Posterior vena cava (tissue), 2 donors: ENCODE measurements at places on chromosomes 3 and 15.
A peak's percentile ranks its signal among the peaks of the same experiment; 100 is the strongest.

GRCh38 chr15:101148881-101149664 is 102.8 kb downstream of the CHSY1 start:
- DNase-seq = no peak

DNA sequence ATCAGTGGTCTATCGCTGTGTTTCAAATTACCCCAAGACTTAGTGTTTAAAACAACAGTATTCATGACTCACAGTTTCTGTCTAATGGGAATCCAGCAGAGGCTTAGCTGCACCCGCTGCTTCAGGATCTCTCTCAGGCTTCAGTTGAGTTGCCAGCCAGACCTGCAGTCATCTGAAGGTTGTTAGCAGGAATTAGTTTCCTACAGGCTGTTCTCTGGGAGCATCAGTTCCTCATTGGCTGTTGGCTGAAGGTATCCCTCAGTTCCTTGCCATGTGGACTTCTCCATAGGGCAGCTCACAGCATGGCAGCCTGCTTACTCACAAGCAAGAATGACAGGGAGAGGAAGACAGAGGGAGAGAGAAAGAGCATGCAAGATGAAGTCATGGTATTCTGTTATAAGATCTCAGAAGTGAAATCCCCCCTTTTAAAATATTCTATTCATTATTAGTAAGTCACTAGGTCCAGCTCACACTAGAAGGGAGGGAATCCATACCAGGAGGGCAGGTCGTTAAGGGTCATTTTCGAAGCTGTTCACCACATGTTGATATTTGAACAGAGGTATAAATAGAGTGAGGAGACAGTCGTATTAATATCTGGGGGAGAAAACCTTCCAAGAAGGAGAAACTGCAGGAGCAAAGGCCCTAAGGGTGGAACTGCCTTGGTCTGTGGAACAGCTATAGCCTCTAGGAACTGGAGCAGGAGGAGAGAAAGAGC is 473.9 kb upstream of the PPP2R3A start:
- DNase-seq = no peak

GRCh38 chr3:141845407-141846049 is 30.9 kb upstream of the ATP1B3 start:
- DNase-seq = no peak

DNA sequence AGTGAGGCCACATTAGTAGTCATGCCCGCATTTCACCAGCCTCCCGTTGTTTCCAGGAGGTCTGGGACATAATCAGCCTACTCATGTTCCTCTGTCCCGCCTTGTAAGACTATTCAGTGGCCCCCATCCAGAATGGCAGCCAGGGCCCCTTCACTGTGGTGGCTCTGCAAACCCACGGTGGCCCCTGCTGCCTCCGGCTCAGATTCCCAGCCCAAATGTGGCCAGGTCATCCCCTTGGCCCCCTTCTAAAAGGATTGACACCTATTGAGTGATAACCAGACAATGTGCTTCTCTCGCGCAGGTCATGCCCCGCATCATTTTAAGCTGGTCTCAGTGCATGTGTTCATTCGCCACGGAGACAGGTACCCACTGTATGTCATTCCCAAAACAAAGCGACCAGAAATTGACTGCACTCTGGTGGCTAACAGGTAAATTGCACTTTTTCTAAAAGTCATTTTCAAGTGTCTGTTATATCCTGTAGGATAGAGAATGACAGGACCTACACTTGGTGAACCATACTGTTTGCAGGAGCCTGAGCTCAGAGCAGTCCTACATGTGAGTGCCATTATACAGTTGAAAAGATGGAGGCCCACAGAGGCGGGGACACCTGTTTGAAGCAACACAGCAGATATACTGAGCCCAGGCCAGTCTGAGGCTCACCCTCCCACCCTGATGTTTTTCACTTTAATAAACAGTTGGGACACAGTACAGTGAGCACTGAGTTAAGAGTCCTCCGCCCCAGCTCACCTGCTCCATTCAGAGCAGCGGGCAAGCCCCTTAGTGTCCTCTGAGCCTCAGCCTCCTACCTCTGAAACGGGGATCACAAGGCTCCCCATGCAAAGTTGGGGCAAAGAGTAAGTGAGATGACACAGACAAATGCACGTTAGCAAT is 47.7 kb downstream of the PXYLP1 start:
- no peak for DNase-seq

DNA sequence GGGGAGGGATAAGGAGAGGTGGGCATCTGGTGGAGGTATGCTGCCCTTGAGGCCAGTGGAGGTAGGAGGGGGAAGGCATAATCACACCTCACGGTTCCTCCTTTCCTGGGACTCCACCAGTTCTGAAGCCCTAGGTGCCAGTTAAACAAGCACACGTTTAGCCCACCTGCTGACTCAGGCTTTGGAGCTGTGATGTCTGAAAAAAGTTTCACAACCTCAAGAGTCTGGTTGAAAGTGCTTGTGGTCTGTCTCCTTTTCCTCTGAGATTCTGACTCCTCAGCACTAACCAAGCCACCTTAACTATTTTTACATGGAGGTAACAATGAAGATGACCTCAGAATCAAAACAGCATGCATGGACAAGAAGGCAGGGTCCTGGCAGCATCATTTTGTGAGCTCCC is 23.0 kb downstream of the HPS3 start:
- DNase-seq = no peak

DNA sequence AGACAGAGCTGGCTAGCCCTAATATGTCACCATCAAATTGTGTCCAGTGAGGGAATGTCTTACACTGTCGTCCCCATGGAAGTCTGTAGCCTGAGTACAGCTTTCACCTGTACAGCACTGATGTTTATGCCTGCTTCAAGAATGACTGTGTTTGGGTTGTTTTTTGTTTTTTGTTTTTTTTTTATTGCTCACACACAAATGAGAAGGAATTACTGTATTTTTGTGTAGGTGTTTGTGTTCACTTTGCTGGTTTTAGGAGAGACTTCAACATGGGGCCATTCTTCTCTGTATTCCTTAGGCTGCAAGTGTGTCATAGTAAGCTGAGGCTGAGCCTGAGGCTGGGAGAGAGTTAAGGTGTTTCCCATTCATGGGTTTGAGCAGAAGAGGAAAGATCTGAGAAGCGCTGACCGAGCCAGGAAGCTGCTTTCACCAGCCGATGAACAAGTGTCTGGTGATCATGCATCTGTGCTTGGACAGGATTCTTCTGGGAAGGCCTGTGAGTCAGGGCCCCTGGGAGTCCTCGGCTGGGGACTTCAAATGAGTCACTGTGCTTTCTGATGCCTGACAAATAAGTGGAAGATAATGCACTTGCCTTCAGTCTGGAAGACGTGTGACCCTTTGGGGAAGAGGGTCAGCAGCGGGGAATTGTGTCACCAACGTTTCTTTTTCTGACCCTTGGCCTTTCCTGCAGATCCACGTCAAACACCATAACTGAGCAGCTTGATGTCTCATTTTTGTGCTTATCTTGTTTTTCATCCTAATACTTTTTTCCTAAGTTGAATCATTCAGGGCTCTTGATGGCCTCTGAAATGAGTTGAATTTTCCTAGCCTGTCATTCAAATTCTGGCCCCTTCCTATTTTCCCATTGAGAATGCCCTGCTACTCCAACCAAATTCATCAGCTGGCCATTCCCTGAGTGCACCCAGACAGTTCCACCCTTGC is 36.7 kb upstream of the ZBTB38 start:
- peak; percentile 96 for DNase-seq

GRCh38 chr3:5023777-5024346 is 44.6 kb downstream of the BHLHE40 start:
- DNase-seq = no peak

DNA sequence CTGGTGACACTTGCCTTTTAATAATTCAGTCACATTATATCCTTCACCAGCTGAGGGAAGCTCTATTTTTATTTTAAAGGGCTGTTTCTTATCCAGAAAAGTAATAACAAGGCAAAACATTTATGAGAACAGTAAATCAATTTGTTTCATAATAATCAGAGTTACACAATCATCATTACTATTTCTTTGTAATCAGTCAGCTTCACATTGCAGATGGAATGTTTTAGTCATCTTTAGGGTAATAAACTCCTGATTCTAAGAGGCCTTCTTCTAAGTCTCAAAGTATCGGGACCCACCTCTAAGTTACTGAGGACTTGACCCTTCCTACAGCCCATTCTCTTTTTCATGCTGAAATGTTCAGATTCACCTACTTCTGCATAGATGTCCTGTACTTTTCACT is 298.3 kb upstream of the TGFBR2 start:
- no peak for DNase-seq

DNA sequence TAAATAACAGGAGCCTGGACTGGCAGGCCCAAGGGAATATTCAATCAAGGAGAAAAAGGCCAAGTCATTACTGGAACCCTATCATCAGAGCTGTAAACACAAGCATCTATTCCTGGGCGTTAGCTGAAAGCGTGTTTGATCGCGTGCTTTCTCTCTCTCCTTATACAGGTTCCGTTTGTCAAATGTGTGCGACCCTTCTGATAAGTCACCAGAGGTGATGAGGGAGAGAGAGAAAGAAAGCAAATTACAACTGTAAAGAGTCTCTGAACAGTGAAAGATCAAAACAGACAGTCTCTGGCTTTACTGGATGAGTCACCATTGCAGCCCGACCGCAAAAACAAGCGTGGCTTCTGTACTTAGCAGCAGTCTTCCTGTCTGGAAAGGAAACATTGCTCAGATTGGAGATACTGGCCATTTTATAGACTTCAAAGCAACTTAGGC is 39.5 kb upstream of the TPRG1 start:
- peak; percentile 88 for DNase-seq

GRCh38 chr15:69793781-69794451 is 303.8 kb downstream of the TLE3 start:
- no peak for DNase-seq

GRCh38 chr3:123834631-123835030 is 49.5 kb downstream of the MYLK start:
- no peak for DNase-seq

- DNase-seq = no peak
Measured at GRCh38 chr3:10553591-10554235, 48.3 kb upstream of the ATP2B2 start.

GRCh38 chr15:47506329-47507100 is 210.8 kb upstream of the SEMA6D start:
- DNase-seq = no peak

DNA sequence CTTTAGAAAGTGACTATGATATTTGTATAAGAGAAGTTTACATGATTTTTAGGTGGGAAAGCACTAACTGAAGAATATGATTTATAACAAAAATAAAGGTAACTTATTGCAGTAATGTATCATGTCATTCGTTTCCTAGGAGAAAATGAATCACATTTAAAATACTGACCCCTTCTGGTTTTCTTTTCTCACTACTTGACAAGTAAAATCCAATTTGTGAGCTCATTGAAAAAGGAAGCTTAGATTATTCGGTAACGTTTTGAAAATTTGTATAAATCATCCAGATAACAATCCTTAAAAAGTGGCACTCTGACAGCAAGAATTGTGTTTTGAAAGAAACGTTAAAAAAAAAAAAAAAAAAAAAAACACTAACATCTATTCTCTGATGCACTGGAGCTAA is 39.0 kb downstream of the NSUN3 start:
- no peak for DNase-seq

DNA sequence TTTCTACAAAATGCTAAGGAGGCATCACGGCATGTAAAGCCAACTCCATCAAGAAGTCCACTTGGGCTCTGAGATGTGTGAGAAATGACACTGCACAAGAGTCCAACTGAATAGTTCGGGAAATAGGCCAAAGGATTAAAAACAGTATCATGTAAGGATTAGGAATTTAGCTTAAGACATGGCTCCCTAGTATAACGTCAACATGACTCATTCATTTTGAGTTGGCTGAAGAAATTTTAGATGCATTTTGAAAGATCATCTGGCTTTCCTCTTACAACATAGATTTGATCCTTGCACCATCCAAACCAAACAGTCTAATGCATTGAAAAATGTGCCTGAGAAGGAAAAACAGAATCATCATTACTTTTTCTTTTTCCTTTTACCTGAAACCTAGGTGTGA is 109.3 kb upstream of the MME start:
- DNase-seq = no peak

DNA sequence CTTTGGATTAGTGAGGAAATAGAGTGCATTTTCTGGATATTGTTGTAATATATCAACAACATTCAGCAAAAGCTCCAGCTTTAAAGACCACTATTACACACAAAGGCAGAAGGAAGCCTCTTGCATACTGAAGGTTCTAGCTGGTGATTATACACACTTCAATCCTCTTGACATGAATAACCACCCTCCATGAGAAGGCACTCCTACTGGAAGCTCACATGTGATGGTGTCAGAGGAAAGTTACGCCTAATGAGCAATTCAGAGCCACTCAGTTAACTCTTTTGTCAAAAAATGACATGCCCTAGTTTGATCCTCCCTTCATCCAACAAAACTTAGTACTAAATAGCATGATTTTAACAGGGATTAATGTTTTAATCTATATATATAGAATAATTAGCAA is 124.6 kb upstream of the LYSMD4 start:
- no peak for DNase-seq

GRCh38 chr3:45806072-45806471 is 9.7 kb upstream of the SLC6A20 start:
- no peak for DNase-seq

DNA sequence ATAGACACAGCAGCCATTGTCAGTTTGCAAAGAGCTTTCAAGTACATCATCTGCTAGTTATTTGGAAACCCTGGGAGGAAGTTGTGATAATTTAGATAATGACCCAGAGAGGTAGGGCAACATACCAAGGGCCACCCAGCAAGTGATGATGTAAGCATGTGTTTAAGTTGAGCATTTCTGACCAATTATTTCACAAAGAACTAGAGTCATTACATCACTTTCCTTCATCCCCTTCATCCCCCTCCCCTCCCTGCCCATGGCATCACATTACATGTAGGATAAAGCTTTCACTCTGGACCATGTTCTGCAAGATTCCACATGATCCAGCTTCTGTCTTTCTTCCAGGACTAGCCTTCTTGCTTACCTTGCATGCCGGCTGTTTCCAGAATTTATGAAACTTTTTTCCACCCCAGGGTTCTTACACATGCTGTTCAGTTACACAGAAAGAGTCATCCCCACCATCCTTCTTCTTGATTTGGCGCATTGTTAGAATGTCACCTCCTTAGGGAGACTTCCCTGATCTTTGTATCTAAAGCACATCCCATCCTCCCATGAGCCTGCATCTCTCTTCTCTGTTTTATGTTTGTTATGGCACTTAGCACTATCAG is 71.3 kb downstream of the PTPRG start:
- no peak for DNase-seq

- DNase-seq = no peak
Measured at GRCh38 chr15:80478075-80478474, 73.9 kb downstream of the ARNT2 start.

GRCh38 chr3:43004282-43004681 is 25.2 kb downstream of the GASK1A start:
- DNase-seq = no peak

GRCh38 chr3:194285024-194285849 is 65.9 kb downstream of the CPN2 start:
- no peak for DNase-seq
